ENCODE measurements at places on chromosomes 7 and 10.

DNA sequence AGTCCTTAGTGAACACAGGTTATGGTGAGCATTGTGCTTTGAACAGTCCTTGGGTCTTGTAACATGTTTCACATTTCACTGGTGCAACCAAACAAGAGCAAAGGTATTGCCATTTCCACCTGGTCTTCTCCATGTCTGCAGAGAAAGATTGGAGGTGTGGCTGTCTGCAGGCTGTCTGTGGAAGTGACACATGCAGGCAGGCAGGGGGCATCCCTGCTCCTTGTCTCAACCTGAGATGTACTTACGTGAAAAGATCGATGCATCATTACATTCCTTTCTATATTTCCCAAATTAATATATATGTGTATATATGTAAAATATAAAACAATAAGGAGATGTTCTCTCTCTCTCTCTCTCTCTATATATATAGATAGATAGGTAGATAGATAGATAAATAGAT lies 54.3 kb downstream of the LRRC18 start:
- DNase-seq = peak; percentile 66

DNA sequence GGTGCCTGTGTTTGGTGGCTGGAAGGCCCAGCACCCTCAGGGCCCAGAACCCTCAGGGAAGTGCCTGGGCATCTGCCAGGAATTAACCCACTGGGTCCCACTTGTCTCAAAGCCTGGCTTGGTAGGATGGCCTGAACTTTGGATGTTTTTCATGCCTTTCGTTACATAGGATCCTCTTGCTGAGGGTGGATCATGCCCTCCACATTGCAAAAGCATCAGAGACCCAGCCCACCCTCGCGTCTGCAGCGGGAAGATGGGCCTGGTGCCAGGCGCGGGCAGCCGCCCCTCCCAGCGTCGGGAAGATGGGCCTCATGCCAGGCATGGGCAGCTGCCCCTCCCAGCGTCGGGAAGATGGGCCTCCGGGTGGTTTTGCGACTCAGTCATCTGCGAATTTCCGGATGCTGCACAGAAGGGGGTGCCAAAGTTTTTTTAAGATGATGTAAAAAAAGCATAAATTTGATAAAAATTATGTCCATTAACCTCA lies 51.9 kb upstream of the PRKAR1B start:
- DNase-seq = peak; percentile 62

GRCh38 chr7:128221929-128222403 lies 19.1 kb upstream of the LEP start:
- DNase-seq = no peak

DNA sequence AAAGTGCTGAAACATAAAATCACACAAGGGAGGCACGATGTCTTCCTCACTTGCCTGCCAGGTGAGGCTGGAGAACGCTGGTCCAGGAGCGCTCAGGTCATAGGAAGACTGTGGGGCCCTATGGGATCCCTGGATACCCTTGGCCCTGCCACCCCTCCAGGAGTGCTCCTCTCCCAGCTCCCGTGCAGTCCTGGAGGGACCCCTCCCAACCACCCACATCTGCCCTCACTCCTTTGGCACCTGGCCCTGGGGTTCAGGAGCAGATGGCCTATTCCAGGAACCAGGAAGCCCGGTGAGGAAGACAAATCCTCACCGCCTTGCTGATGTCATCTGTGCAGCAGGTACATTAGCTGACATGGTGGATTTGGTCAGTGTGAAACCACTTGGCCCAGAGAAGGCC lies 3.7 kb upstream of the CXCL12 start:
- no peak for DNase-seq

- no peak for DNase-seq
Observed at GRCh38 chr10:70743430-70743788, 41.8 kb downstream of the TBATA start.

GRCh38 chr10:70190581-70190980 lies 20.3 kb upstream of the SAR1A start:
- DNase-seq = no peak

GRCh38 chr10:77744245-77744644 lies 106.6 kb upstream of the KCNMA1 start:
- no peak for DNase-seq
